Endothelial cell of umbilical vein (primary cell): ENCODE measurements at places on chromosomes 1 and 21. TPM values are rescaled to one million over a fixed set of nuclear protein-coding genes. Genes with fewer than 3 reads are reported as not detected.

PLA2G2F gene
- total RNA-seq = not detected in 2 replicates

CCDC190 gene
- 4.5 and 9.0 TPM in 2 replicates for total RNA-seq

ZBTB37 gene
- total RNA-seq = 4.9 and 5.9 TPM in 2 replicates

ATP5PF gene
- 132 and 141 TPM in 2 replicates for total RNA-seq

CDKN2C gene
- total RNA-seq = 19.6 and 19.8 TPM in 2 replicates

ATP1A2 gene
- not detected in 2 replicates for total RNA-seq

MSH4 gene
- 0.09 and 0.29 TPM in 2 replicates for total RNA-seq

NMNAT2 gene
- 0.16 and 0.38 TPM in 2 replicates for total RNA-seq

S100A1 gene
- total RNA-seq = not detected in 2 replicates

AGMAT gene
- total RNA-seq = 1.1 and 1.9 TPM in 2 replicates

C8B gene
- not detected in 2 replicates for total RNA-seq

MEX3A gene
- 23.6 and 26.6 TPM in 2 replicates for total RNA-seq

DCDC2B gene
- total RNA-seq = not detected in 2 replicates

GUCA2A gene
- total RNA-seq = not detected in 2 replicates

S100A14 gene
- 0.35 TPM in 1 of 2 replicates, not detected in the other for total RNA-seq

GNG12 gene
- total RNA-seq = 145 and 152 TPM in 2 replicates

PDPN gene
- total RNA-seq = not detected in 2 replicates

PHLDA3 gene
- total RNA-seq = 29.5 and 35.6 TPM in 2 replicates

CDC20 gene
- total RNA-seq = 156 and 170 TPM in 2 replicates

ANGPTL3 gene
- not detected in 2 replicates for total RNA-seq

NBPF6 gene
- total RNA-seq = not detected in 2 replicates

PALMD gene
- 137 and 140 TPM in 2 replicates for total RNA-seq

CFAP45 gene
- total RNA-seq = 2.1 and 2.5 TPM in 2 replicates

NPHP4 gene
- total RNA-seq = 9.9 and 11.7 TPM in 2 replicates

C1orf185 gene
- not detected in 2 replicates for total RNA-seq

DFFB gene
- 10.6 and 11.7 TPM in 2 replicates for total RNA-seq

VWA1 gene
- 3.3 and 6.1 TPM in 2 replicates for total RNA-seq

ACP6 gene
- 9.4 and 11.1 TPM in 2 replicates for total RNA-seq

ZNF687 gene
- 15.5 and 17.9 TPM in 2 replicates for total RNA-seq

LCE1A gene
- total RNA-seq = not detected in 2 replicates

ALX3 gene
- not detected in 2 replicates for total RNA-seq

MMP23B gene
- 5.3 TPM in 1 of 2 replicates, not detected in the other for total RNA-seq

CYB561D1 gene
- total RNA-seq = 6.9 and 7.3 TPM in 2 replicates

CD1E gene
- not detected in 2 replicates for total RNA-seq

HEYL gene
- not detected in 2 replicates for total RNA-seq

LORICRIN gene
- not detected in 2 replicates for total RNA-seq

RHD gene
- total RNA-seq = not detected in 2 replicates

SEMA4A gene
- 1.5 and 1.6 TPM in 2 replicates for total RNA-seq

PCBP3 gene
- total RNA-seq = 0.39 and 1.1 TPM in 2 replicates

S100A12 gene
- not detected in 2 replicates for total RNA-seq

KRTAP19-8 gene
- not detected in 2 replicates for total RNA-seq

LRIF1 gene
- 12.9 and 13.0 TPM in 2 replicates for total RNA-seq

CLDN17 gene
- total RNA-seq = not detected in 2 replicates

B3GALT5 gene
- not detected in 2 replicates for total RNA-seq

EDARADD gene
- total RNA-seq = not detected in 2 replicates

TSHB gene
- total RNA-seq = not detected in 2 replicates

OR2L5 gene
- not detected in 2 replicates for total RNA-seq

CASQ1 gene
- not detected in 2 replicates for total RNA-seq

C1orf122 gene
- 32.8 and 36.5 TPM in 2 replicates for total RNA-seq

RXFP4 gene
- not detected in 2 replicates for total RNA-seq

PTPRC gene
- total RNA-seq = not detected in 2 replicates

KCNQ4 gene
- 0.07 and 0.23 TPM in 2 replicates for total RNA-seq

NKAIN1 gene
- total RNA-seq = 0.23 and 0.40 TPM in 2 replicates

S1PR1 gene
- 137 and 138 TPM in 2 replicates for total RNA-seq
